ENCODE measurements at places on chromosomes 6 and 20. TPM values are rescaled to one million over a fixed set of nuclear protein-coding genes. Genes with fewer than 3 reads are reported as not detected.

DNA sequence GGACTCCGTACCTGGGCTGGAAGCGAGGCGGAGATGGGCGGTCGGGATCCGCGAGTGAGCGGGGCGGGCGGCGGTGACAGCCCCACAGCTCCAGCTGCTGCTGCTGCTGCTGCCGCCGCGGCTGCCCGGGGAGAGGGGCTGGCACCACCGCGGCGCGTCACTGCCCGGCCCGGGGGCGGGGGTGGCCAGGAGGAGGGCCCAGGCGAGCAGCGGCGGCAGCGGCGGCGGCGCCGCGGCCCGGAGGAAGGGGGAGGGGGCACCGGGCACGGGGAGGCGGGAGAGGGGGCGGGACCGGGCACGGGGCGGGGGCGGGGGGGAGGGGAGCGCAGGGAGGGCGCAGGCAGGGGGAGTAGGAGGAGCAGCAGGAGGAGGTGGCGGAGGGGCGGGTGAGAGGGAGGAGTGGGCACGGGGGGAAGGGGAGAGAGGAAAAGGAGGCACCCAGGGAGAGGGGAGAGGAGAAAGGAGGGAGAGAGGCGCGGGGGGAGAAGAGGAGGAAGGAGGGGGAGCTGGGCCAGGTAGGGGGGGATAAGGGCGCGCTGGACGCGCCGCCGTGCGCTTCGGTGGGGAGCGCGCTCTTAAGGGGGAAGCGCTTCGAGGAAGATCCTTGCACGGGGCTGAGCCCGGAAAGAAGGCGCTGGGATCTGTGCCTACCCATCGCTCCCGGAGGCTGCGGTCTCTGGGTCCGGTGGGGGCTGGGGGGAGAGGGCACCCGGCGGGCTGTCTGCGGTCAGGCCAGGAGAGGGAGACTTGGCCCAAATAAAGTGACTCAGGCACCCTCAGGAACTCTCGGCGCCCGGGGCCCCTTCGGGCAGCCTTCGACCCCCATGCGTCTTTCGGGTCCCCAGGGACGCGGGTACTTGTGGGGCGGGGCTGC is 101.5 kb downstream of the NOL4L start:
- peak; percentile 77 for DNase-seq

DNA sequence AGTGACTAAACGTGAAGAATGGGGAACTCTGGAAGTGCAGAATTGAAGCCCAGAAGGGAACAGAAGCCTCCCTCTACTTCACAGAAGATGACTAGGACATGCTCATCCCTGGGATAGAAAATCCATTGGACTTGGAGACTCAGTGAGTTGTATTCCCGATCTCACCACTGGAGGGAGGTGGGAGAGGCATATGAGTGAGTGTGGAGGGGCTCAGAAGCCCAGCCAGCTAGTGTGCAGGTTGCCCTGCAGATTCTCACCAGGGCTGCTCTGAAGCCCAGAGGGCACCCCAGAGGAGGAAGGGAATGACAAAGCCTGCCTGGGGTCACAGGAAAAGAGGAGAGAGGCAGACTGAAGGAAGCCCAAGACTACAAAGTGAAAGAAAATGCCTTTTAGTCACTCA is 42.1 kb upstream of the HLA-E start:
- DNase-seq, result no peak

- DNase-seq, result no peak
Observed at GRCh38 chr20:37533154-37533715, 5.6 kb upstream of the BLCAP start.

- DNase-seq, result no peak
Observed at GRCh38 chr6:69289689-69290495, 506.9 kb downstream of the LMBRD1 start.

- DNase-seq, result no peak
Observed at GRCh38 chr20:24838546-24839535, 110.2 kb upstream of the CST7 start.

GRCh38 chr6:24500683-24501082 is 5.9 kb downstream of the ALDH5A1 start:
- DNase-seq, result no peak

DNA sequence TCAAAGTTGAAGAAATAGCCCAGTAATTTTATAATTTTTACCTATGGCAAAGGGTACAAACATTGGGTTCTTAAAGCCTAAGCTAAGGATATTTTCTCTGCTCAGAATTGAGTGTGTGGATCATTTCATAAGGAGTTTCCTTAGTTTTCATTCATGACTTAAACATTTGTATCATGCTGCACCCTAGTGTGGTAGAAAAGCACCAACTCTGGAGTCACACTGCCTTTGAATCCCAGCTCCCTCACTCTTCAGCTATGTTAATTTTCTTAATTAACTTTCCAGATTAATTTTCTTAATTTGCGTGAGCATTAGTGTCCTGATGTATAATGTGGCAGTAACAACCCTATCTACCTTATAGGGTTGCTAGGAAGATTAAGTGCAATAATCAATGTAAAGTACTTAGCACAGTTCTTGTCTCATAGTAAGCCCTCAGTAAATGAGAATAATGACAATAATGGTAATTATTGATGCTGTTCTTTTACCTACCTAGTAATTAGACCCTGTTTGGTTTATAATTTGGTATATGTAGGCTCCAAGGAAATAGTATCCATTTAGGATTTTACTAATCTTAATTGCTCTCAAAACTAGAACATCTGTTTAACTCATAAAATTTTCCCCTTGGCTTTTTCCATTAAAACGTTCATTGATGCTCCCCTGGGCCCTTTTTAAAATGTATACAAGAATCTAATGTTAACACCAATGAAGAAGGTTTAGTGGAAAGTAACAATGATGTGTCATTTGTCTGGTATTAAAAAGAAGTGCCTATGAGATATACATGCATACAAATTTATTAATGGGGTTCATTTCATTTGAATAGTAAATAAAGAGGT is 31.6 kb downstream of the DSE start:
- no peak for DNase-seq

DNA sequence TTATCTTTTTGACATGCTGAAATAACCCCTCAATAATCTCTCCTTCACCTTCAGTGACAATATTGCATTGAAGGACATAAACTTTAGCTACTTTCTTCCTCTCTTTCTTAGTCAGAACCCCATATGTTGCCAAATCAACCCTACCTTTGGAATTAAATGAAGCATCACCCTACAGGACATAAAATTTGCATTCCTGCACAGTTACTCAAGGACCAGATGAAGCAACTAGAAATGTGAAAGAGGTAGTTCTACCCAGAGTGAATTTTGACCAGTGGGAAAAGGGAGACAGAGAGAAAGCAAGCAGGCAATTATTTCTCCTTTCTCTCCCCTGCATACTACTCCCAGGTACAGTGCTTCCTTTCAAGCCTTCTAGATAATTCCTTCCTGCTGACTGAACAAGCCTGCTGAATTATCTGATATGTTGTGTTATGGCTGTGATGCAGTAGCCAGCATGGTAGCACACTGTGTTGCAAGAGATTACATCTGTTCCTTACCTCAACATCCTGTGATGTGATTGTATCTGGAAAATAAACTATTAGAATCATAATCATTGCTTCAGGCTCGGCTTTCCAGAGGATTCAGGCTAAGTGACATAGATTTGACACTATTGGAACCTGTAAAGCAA is 16.6 kb downstream of the TENT5A start:
- peak; percentile 55 for DNase-seq

GRCh38 chr6:15948930-15949900 is 179.7 kb upstream of the MYLIP start:
- peak; percentile 26 for DNase-seq

DNA sequence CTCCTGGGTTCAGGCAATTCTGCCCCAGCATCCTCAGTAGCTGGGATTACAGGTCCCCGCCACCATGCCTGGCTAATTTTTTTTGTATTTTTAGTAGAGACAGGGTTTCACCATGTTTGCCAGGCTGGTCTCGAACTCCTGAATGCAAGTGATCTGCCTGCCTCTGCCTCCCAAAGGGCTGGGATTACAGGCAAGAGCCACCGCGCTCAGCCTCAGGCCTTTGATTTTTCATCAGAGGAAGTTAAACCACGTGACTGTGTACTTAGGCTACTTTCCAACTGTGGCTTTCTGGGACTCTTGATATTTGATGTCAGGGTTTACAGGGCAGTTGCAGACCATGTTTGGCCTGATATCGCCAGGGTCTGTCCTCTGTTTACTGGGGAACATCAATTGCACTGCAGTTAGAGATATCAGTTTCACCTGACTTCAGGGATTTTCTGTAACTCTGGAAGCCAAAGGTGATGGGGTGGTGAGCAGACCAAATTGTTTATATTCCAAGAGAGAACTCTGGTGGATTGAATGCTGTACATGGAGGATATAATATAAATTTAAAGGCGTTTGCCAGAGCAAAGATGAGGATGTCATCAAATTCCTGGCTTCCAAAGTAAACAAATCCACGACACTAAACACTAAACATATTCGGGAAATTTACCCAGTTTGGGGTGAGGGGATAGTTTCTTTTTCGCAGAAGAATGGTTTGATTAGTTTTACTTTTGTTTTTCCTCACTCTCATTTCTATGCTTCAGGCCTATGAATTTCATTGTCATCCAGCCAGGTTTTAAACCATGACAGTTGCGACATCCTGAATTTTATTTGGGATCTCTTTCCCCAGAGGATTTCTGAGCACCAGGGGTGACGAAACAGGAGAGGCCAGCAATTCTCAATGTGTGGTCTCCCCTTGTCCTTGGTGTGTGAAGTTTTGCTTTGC is 4.2 kb downstream of the PSMF1 start:
- DNase-seq, result peak; percentile 84

GRCh38 chr6:30260036-30260504 is 46.9 kb upstream of the TRIM26 start:
- DNase-seq, result peak; percentile 16

GRCh38 chr6:50655848-50656453 is 57.4 kb upstream of the TFAP2D start:
- DNase-seq, result no peak

DNA sequence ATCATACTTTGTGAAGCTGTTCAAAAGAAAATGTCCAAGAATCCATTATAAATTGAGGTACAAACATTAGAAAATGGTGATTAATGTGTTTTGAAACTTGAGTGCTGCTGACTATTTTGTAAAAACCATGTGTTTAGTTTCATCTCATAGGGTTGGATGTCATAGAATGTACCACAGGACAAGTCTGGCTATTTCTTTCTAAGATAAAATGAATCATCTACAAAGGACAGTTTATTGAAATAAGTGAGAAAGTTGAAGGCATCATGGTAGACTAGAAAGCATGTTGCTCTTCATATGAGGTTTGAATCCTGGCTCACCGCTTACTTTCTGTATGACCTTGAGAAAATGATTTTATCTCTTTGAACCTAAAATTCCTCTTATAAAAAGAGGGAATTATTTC is 29.2 kb upstream of the SMAP1 start:
- no peak for DNase-seq

DNA sequence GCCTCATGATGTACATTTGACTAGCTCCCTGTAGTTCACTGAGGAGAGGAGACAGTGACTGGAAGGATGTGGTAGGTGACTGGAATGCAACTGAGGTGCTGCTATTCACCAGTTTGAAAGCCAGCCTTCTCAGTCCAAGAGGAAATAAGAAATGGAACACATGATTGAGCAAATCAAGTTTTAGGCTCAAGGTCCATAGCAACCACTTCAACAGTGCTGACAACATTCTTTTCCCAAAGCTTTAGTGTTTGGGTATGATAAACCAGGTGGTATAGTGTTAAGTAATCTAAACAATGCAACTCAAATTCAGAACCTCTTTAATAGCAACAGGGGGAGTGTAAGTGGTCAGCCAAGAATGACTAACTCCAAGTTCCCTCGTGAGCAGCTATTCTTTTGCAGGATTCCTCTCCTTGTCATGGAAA is 9.2 kb downstream of the ZHX3 start:
- DNase-seq, result peak; percentile 85

DNA sequence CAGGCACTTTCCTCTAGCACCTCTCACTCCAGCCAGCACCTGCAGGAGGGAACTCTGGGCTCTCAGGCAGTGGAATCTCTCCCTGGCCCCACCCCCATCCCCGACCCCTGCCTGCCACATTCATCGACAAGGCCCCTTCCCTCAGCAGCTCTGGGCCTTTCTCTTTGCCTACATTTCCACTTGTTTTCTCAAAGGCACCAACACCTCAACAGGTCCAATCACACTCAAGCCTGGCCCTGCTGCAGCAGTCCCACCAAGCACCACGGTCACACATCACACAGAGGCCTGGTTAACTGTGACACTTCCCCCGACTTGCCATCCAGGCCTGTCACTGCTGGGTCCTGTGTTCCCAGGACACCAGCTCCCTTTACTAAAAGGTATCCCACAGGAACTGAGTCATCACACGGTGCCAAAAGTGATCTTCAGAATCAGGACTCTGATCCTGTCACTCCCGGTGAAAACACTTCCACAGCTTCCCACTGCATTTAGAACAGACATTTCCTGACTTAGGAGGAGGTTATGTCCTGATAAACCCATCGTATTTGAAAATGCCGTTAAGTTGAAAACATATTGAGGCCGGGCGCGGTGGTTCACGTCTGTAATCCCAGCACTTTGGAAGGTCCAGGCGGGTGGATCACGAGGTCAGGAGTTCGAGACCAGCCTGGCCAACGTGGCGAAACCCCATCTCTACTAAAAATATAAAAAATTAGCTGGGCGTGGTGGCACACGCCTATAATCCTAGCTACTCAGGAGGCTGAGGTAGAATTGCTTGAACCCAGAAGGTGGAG is 54.9 kb downstream of the MYH7B start:
- no peak for DNase-seq

GRCh38 chr6:165321555-165322145 is 12.2 kb upstream of the C6orf118 start:
- no peak for DNase-seq

DNA sequence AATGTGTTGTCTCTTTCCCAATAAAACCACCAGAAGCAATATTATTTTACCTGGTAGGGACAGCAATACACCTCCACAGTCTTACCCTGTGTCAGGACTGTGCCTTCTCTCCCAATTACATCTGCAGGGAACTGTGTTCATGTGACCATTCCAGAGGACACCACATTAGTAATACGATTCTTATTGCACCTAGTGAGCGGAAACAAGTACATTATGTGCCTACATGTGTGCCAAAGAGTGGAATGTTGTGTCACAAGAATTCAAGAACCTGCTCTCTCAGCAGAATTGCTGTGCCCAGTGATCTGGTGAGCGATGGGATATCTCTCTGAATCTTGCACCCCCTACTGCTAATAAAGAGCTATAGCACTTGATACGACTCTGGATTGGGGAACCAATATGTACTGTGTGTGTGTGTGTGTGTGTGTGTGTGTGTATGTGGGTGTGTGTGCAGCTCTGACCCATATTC is 57.4 kb upstream of the FOXC1 start:
- DNase-seq, result no peak

GRCh38 chr20:55054453-55054852 is 579.1 kb downstream of the DOK5 start:
- no peak for DNase-seq

GRCh38 chr6:137772541-137773250 is 94.4 kb upstream of the TNFAIP3 start:
- DNase-seq, result no peak

Gene SLC17A3
- total RNA-seq, result not detected

Gene HLA-DOB
- 0.43 TPM for total RNA-seq

Gene FRK
- total RNA-seq, result 0.43 TPM

Gene LPA
- total RNA-seq, result not detected

Gene NMBR
- total RNA-seq, result not detected

Gene CUL9
- 27.7 TPM for total RNA-seq

Gene GGTLC1
- total RNA-seq, result not detected

Gene ERVFRD-1
- total RNA-seq, result not detected

Gene NFKBIL1
- 12.5 TPM for total RNA-seq

Gene ARMH2
- not detected for total RNA-seq

Gene IBTK
- total RNA-seq, result 62.5 TPM

Gene AVP
- not detected for total RNA-seq

Gene GRM1
- total RNA-seq, result not detected
